ENCODE measurements at places on chromosomes 6 and 20.

DNA sequence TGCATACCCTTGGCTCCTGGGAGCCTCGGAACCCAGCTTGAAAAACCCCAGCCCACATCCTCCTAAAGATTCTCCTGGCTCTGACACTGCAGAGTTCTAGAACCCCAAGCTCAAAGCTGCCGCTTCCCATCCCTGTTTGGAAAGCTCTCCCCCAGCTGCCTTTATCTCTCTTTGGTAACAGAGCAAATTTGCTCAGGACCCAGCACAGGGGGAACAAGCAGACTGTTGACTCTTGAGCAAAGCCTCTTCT lies 38.9 kb downstream of the HNF4A start:
- DNase-seq = no peak

DNA sequence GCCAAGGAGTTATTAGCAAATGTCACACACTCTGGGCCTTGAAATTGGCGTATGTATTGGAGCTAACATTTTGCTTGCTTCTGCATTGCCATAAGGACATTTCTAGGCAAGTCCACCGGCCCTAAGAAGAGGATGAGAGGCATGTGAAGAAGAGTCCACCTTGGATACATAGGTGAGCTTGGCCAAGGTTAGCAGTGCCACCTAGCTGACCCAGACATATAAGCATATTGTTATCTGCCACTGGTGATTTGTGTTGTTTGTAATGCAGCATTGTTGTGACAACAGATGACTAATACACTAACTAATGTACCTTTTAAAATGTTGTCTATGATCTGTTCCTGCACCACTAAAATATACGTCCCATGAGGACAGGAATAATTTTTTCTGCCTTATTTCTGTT lies 24.8 kb upstream of the HLA-DQA2 start:
- DNase-seq = no peak

DNA sequence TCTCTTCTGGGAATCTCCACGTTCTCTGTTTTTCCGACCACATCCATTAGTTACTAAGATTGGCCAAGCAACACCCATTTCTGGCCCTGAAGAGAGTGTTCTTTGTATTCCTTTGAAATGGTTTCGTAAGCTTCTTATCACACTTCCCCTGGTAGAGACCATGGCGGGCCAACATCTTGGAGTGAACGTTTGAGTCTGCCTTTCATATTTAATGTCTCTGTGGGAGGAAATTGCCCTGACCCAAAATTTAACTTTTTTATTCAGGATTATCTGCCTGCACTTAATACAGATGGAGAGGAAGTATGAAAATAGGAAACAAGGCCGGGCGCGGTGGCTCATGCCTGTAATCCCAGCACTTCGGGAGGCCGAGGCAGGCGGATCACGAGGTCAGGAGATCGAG lies 177.0 kb upstream of the SNX9 start:
- no peak for DNase-seq

GRCh38 chr6:112204350-112204706 lies 50.0 kb downstream of the LAMA4 start:
- no peak for DNase-seq

DNA sequence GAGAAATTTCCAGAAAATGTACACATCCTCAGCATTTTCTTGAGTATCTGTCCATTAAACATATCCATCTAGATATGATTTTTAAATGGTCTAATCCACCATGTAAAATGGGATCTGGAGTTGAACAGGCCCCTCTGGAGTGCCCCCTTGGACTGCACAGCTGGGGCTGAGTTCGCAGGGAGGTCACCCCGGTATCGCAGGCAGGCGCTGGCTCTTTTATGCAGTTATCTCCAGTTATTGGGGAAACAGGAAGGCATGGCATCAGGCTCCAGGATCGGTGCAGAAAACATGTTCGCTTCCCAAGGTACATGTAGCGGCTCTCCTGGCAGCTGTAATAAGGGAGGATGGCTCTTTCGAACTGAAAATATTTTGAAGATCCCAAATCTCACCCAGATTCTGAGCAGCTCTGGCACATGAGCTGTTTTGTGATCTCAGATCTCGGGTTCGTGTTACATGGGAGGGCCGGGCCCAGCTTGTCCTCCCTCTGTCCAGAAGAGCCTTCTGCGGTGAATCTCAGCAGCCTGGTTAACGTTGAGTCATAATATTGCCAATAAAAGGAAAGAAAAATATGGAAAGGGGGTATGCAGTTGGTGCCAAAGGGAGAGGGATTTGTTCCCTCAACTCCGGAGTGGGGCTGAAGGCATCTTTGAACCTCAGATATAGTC lies 167.7 kb downstream of the EYA2 start:
- no peak for DNase-seq

DNA sequence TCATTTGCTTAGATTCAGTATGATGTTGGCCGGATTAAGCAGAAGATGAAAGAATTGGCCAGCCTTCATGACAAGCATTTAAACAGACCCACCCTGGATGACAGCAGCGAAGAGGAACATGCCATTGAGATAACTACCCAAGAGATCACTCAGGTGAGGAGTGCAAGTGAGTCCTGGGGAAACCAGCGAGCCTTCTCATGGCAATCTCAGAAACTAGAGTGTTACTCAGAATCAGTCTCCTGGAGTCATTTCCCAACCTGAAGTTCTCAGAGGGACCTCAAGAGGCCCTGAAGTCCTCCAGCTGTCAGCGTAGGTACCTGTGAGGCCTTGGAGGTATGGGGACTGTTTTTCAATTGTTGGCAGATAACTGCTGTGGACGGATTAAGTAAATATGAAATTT lies 16.9 kb downstream of the STX16 start:
- no peak for DNase-seq

GRCh38 chr6:15810618-15811017 lies 147.8 kb upstream of the DTNBP1 start:
- DNase-seq = no peak

GRCh38 chr20:32018269-32019155 lies 8.3 kb downstream of the CCM2L start:
- no peak for DNase-seq

- no peak for DNase-seq
These were observed 53.2 kb downstream of the PHACTR3 start for GRCh38 chr20:59657459-59658046.

- DNase-seq = no peak
These were observed 41.2 kb downstream of the HIVEP2 start for GRCh38 chr6:142903812-142904211.

DNA sequence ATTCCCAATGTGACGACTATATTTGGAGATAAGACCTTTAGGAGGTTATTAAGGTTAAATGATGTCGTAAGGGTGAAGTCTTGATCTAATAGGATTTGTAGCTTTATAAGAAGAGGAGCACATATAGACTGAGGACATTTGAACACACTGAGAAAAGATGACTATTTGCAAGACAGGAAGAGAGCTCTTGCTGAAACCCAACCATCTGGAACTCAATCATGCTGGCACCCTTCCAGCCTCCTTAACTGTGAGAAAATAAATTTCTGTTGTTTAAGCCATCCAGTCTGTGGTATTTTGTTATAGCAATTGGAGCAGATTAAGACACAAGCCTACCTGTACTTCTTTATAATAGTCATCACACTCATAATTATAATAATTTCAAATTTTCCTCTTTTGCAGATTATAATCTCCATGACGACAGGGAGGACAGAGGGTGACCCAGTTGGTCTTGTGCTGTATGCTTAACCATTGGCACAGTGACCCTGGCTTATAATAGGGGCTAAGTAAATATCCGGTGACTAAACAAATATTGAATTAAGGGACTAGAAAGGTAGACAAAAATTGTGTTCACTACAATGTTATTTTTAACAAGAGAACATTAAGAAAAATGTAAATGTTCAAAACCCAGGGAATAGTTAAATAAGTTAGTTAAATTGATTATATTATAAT lies 206.4 kb upstream of the HDDC2 start:
- DNase-seq = no peak

GRCh38 chr6:39317256-39317655 lies 3.0 kb upstream of the KCNK17 start:
- no peak for DNase-seq

DNA sequence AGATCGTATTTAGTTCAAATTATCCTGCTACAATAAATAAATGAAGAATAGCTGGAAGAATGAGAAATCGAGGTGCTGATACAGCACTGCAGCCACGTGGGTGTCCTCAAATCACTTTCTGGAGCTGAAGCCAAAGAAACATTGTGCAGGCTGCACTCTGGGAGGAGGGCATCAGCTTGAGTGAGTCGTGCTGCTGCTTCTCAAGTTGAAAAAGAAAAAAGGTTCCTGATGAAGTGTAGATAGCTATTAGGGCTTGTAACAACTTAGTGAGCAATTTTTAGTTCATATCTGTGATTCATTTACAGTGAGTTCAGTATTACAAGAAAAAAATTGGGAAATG lies 40.5 kb downstream of the DSE start:
- peak; percentile 18 for DNase-seq

- peak; percentile 87 for DNase-seq
These were observed 995 bp downstream of the STK4 start for GRCh38 chr20:44967207-44967807.

GRCh38 chr6:47495207-47495606 lies 17.6 kb downstream of the CD2AP start:
- no peak for DNase-seq

- no peak for DNase-seq
These were observed 77.4 kb downstream of the GFOD1 start for GRCh38 chr6:13409991-13410390.

GRCh38 chr6:1464781-1465370 lies 75.5 kb downstream of the FOXF2 start:
- DNase-seq = no peak

- no peak for DNase-seq
These were observed 14.8 kb downstream of the CST7 start for GRCh38 chr20:24963672-24964505.

DNA sequence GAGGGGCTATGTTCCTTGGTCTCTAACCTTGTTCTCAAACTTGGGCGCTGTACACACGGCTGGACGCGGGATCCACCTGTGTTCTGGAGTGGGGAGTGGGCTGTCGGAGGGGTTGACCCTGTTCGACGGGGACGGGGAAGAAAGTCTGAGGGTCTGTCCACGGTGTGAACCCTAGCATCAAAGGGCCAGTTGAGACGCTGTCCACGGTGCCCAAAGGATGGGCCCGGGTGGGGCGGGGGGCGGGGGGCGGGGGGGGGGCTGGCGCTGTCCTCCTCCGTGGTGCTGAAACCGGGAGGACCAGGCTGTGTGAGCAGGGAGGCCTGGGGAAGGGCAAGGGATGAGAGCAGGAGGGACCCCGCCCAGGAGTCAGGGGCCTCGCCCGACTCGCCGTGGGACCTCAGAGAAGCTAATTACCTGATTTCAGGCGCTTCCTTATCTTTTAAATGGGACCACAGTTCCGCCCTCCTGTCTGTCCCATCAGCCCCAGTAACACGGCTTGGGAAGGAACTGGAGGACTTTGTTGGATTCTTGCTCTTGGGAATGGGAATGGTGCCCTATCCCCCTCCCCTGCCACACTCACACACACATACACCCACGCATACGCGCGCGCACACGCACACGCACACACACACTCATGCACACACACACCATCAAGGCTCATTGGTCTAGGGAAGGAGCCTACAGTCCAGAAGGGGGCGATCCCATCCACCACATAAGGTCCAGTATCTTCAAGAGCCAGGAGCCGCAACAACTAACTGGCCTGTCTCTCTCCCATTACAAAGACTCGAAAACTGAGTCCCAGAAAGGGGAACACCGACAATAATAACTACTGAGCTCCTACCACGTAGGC lies 1.0 kb upstream of the VSTM2L start:
- DNase-seq = no peak

GRCh38 chr6:37489697-37490336 lies 9.9 kb downstream of the CCDC167 start:
- no peak for DNase-seq

GRCh38 chr6:66336176-66336575 lies 629.1 kb upstream of the EYS start:
- no peak for DNase-seq

DNA sequence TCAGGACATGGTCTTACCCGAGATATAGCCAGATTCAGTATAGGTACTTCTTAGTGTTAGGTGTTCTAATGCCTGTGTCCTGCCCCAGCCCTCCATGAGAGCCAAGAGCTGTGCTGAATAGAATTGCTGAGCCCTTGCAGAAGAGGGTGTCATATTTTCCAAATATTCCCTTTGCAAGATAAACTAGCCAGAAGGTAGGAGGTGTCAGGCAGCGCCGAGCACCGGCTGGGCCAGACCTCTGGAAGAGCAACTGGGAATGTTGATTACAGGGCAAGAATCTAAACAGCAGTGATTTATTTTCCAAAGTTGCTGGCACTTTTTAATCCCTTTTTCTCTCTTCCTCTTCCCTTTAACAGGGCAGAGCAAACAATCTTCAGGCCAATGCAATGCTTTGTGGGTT lies 37.1 kb upstream of the EZR start:
- no peak for DNase-seq

- DNase-seq = no peak
These were observed 22.7 kb downstream of the UTRN start for GRCh38 chr6:144307880-144308279.

GRCh38 chr6:167892835-167893815 lies 66.4 kb downstream of the AFDN start:
- DNase-seq = peak; percentile 40

- peak; percentile 71 for DNase-seq
These were observed 137.6 kb downstream of the IMPG1 start for GRCh38 chr6:75934643-75935472.

DNA sequence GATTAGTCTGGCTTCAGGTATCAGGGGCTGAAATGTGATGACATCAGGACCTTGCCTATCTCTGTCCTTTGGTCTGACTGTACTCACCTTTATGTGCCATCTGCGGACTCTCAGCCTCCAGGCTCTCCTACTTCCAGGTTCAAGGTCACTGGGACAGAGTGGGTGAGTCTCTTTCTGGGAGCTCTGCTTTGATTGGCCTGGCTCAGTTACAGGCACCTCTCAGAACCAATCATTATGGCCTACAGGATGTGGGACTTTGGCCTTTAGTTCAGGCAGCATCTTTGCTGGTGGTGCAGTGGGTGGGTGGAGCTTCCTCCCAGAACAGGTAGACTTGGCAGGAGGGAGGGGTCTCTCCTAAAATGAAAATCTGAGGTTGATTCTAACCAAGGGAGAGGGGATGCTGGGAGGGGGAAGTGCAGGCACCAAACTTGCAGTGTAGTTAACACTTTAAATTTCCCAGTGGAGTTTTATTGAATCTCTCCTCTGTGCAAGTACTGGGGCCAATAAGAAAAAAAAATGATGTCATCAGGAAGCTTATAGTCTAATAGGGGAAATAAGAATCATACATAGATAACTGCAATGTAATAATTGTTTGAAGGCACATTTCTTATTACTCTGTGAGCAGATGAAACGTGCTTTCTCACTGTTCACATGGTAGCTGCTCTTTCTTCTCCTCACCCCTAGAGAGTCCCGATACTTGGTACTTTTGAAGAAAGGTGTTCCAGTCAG lies 53.4 kb downstream of the SLC24A3 start:
- no peak for DNase-seq

GRCh38 chr6:83199863-83200225 lies 6.7 kb downstream of the RWDD2A start:
- peak; percentile 26 for DNase-seq
